NCI-H1694 treated with DMSO at 0.1 percent for 48 hours (cell line): ENCODE measurements at places on chromosomes 5 and 9.

- no peak for DNase-seq
These were observed 1352.6 kb upstream of the NUDT12 start for GRCh38 chr5:104915226-104915625.

DNA sequence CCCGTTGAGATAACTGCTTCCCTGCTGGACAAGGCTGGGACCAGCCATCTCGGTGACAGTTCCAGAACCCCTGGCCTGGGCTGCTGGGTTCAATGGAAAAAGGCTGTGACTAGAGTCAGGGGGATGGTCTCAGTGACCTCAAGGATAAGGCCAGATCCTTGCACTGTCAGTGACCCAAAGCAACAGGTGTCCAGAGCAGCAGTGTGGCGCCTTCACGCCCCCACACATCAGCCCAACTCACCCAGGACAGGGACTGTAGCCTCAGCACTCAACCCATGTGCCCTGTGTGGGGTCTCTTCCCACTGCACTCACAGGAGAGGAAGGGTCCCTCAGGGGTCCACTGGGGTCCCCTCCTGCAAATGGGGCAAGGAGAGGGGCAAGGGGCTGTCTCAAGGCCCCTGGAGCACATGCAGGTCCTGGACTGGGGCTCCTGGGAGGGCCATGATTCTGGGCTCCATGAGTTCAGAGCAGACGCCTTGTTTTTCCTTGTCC is 698 bp upstream of the LCN2 start:
- DNase-seq: no peak

DNA sequence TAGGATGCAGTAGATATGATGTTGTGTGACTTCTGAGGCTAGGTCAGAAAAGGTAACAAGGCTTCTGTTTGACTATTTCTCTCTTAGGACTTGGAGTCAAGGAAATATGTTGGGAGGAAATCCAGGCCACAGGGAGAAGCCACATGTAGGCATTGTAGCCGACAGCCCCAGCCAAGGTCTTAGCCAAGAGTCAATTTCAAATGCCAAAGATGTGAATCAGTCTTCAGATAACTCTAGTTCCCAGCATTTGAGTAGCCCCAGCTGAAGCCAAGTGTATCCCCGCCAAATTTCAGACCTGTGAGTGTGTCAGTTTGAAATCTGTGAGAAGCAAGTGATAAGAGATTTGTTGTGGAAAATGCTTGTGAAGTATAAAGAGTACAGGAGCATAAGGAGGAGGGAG is 38.1 kb upstream of the ISL1 start:
- no peak for DNase-seq

DNA sequence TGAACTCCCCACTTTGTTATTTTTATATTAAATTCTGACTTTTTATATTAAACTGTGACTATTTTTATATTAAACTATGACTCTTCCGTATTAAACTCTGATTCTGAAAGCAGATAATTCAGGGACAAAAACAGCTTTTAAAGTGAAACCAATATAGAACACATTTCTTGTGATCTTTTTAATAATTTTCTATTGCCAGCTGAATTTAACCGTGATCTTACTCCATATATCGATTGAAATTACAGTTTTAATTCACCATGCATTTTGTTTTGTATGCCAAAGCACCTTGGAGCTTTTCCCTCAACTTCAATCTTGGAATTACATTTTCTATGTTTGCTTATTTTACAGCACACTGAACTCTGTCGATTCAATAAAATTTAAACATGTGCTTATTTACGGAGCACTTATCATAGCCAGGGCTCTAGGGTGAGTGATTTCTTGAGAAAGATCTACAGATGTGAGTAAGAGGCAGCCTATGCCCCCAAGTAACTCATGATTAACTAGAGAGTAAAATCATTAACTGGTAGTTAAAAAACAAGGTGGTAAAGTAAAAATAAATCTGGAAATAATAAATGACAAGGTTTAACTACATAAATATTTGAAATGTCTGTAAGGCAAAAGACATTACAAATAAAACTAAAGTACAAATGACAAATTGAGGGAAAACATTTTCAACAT is 72.9 kb upstream of the ALDH1B1 start:
- no peak for DNase-seq

GRCh38 chr5:96660971-96661854 is 963 bp upstream of the CAST start:
- DNase-seq: no peak

- no peak for DNase-seq
These were observed 9.5 kb downstream of the MVB12B start for GRCh38 chr9:126335837-126336735.

GRCh38 chr9:126151031-126151685 is 175.5 kb upstream of the MVB12B start:
- no peak for DNase-seq

GRCh38 chr9:1083325-1083913 is 33.3 kb downstream of the DMRT2 start:
- DNase-seq: peak; percentile 60

DNA sequence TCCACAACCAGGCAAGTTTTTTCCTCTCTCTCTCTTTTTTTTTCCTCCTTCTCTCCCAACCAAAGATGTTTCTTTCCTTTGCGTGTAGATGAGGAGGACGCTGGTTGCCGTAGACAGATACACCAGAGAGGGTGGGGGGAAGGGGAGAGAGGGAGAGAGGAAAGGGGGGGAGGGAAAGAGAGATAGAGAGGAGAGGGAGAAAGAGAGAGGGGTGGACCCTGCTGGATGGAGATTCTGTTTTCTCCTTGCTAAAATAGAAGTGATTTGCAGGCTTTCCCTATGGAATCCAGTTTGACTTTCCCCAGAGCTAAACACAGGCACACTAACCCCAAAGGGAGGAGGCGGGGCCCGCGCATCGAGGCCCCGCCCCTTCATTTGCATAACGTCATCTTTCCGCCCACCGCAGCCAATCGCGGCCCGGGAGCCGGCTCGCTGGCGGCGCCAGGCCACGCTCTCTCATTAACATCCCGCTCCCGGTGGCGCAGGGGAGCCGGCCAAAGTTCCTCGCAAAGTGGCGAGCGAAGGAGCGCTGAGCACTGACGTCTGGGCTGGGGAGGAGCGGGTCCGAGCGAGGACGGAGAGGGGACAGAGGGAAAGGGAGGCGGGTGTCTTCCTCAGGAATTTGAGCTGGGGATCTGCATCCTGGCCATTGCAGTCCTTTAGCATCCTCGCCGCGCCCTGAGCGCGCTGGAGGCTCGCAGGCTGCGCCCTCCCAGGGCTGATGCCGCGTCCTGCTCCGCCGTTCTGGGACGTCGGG is 487 bp upstream of the EBF1 start:
- DNase-seq: peak; percentile 90

DNA sequence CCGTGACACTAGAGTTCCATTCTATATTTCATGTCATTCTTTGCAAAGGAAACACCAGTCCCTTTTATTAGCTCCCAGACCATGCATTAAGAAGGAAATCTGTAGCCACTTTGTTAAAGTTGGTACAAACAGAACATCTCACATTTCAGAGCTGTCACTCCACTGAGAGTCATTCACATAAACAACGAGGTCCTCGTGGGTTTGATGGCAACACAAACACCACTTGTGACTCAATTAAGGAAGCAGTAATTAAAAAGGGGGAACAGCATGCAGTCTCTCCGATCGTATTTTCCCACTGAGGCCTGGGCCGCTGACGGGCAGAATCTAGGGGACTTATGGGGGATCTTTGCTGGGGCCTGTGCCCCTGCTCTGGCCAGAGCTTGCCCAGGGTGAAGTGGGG is 94.2 kb upstream of the ZNF618 start:
- DNase-seq: no peak

- DNase-seq: no peak
These were observed 8.7 kb upstream of the FBN2 start for GRCh38 chr5:128546658-128547281.

GRCh38 chr9:109098171-109098959 is 21.4 kb downstream of the TMEM245 start:
- no peak for DNase-seq

GRCh38 chr5:134511796-134512660 is 13.4 kb upstream of the JADE2 start:
- DNase-seq: no peak

- no peak for DNase-seq
These were observed 85.1 kb downstream of the FGF1 start for GRCh38 chr5:142600611-142601358.

GRCh38 chr9:85055506-85056202 is 386.1 kb downstream of the NTRK2 start:
- DNase-seq: no peak

- DNase-seq: no peak
These were observed 57.9 kb downstream of the ARHGAP26 start for GRCh38 chr5:142827934-142828576.

DNA sequence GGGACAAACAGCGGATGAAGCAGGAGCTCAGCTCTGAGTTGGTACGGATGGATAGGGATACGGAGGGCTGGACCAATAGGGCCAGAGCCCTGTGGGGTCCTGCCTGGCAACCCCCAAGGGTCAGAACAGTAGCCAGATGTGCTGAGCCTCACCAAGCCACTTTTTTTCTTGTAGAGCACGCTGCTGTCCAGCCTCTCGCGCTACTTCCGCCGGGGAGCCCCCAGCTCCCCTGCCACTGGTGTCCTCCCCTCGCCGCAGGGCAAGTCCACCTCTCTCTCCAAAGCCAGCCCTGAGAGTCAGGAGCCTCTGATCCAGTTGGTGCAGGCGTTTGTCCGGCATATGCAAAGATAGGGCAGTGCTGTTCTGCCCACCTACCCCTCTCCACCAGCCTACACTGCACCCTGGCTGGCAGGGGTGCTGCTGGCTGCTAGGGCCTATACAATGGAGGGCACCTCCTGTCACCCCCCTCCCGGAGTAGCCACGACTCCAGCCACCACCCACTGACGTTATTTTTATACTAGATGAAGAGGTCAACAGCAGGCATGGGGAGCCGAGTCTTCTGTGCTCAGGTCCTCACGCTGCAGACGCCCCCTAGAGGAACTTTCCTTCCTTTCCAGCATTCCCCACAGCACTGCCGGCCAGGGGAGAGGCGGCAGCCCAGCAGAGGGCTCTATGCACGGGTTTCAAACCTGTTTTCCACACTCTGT is 21.6 kb downstream of the SH3GLB2 start:
- peak; percentile 70 for DNase-seq

GRCh38 chr5:40514976-40515375 is 164.7 kb upstream of the PTGER4 start:
- DNase-seq: no peak

GRCh38 chr5:136164226-136164625 is 28.7 kb downstream of the SMIM32 start:
- no peak for DNase-seq

DNA sequence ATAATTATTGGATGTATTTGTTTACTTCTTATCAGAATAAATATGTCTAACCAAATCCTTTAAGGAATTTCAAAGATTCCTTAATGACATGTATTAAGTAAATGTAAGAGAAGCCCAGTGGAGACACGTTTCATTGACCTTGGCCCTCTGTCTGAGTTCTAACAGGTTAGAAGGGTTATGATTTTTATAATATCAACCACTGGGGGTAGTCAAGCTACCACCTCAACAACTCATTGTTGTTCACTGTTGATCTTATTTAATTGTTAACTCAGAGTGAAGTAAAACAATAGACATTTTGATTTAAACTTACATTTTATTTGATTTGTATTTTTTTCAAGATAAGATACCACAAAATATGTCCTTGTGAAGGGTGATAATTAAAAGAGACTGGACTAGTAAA is 499.2 kb upstream of the COX7C start:
- DNase-seq: no peak

DNA sequence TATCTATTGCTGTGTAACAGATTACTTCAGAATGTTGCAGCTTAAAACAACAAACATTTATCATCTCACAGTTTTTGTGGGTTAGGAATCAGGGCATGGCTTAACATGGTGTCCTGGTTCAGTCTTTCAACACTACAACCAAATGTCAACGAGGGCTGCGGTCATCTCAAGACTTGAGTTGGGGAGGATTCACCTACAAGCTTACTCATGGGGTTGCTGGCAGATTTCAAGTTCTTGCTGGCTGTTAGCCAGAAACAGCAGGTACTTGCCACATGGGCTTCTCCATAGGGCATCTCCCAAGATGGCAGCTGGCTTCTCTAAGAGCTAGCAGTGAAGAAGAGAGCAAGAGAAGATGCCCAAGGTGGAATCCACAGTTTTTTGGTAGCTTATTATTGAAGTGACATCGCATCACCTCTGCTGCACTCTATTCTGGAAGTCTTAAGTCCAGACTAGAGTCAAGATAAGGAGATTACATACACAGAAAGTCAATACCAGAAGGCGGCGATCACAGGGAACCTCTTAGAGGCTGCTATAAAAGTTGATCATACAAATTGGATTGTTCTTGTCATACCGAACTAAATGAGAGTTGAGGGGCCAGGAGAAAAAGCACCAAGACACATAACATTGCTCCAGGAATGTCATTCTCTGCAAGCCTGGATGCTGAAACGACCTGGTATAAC is 42.2 kb downstream of the C9orf153 start:
- no peak for DNase-seq

DNA sequence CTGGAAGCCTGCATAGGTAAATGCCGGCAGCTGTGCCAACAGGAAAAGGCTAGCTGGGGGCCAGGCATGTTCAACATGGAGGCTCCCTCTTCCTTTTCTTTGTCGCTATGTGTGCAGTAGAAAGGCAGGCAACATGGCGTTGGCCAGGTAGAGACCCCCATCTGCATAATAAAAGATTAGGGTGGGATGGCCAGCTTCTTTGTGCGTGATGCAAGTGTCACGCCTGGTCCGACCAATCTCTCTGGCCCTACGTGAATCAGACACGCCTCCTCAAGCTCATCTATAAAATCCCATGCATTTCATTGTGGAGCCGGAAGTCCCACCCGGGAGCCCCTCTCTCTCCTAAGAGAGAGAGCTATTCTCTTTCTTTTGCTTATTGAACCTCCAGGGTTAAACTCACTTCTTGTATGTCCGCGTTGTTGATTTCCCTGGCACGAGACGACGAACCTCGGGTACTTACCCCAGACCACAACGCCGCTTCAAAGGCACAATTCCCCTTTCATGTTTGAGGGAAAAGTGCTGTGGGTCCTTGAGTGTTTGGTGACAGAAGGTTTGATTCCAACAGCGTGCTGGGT is 25.0 kb upstream of the C5orf47 start:
- no peak for DNase-seq

DNA sequence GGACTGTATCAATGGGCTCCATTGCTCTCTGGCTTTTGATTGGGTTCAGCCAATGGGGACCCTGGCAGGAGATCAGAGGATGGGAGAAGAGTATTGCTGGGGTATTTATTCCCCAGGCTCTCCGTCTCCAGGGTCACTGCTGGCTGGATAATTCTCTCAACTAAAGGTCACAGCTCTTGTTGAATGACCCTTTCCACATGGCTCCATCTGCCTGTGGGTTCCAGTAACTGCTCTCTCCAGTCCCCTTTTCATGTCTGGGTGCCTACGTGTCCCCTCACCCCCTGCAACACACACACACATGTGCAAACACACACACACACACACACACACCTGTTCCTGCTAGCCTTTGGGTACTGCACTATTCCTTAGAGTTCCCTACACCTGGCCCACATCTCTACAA is 53.9 kb upstream of the RIC1 start:
- DNase-seq: no peak

DNA sequence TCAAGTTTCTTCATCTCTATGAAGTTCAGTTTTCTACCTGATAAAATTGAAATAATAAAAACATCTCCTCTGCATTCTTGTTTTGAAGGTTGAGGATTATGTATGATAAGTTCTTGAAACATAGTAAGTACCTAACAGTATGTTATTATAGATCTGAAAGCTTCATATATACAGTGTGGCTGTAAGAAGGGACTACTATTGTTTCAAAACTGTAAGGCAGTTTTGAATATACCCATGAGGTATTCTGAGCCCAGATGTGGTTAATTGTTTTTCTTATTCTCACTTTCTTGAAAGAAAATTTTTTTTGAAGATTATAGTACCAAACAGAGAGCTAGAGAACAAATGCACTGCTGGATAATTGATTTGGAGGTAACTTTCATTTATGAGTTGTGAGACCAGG is 383.2 kb downstream of the CHSY3 start:
- DNase-seq: no peak
